ENCODE measurements at places on chromosomes 3 and 15.

DNA sequence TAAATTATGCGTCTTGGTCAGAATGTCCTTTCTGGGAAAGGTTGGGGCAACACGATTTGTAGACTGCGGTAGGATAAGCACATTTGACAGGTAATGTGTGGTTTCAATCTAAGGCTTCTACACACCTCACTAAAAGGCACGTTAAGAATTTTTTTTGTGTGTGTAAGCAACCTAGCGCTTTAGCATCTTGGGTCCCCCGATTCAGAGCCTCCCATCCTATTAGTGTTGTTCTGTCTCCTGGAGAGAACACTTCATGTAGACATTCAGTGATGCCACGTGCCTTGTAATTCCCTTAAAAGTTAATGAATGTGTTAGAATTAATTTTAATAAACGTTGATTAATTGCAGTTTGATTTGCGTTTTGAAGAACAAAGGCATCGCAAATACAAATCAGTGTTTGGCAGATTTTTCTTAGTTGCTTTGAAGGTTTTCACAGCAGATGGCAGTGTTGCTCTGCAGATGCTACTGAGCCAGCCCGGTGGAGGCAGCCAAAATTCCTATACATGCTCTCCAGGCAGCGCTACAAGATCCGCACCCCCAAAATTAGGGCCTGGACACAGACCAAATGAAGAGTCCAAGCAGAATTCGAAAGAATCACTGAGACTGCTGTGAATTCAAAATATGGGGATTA is 63.5 kb downstream of the OTOL1 start:
- DNase-seq = peak; percentile 78

- DNase-seq = peak; percentile 72
Observed at GRCh38 chr15:84878504-84878903, 6.0 kb upstream of the SLC28A1 start.

- no peak for DNase-seq
Observed at GRCh38 chr3:146148468-146148931, 12.5 kb downstream of the PLOD2 start.

- no peak for DNase-seq
Observed at GRCh38 chr3:21621181-21621651, 129.8 kb downstream of the ZNF385D start.

DNA sequence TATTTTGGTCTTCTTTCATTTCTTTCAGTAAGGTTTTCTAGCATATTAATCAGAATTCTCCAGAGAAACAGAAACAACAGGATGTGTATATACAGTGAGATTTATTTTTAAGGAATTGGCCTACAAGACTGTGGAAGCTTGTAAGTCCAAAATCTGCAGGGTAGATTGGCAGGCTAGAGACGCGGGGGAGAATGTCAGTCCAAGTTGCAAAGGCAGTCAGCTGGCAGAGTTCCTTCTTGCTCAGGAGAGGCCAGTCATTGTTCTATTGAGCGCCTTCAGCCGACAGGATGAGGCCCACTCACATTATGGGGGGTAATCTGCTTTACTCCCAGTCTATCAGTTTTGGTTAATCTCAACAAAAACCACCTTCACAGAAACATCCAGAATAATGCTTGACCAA is 133.4 kb upstream of the UBE3A start:
- DNase-seq = no peak

GRCh38 chr15:72315706-72316370 is 4.1 kb downstream of the CELF6 start:
- no peak for DNase-seq

GRCh38 chr15:61035311-61035710 is 193.8 kb downstream of the RORA start:
- DNase-seq = no peak

DNA sequence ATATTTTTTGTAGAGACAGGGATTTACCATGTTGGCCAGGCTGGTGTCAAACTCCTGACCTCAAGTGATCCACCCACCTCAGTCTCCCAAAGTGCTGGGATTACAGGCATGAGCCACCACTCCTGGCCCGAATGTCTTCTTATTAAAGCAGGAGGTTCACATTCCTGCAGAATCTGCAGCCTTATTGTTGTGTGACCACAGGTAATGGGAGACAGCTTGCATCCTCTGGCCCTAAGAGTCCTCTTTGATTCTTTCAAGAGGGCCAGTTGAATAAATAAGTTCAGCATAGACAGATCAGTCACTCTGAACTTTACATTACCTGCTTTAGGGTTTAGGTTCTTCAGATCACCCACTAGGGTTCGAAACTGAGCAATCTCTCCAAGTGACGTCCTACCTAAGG is 172.9 kb upstream of the TOPAZ1 start:
- no peak for DNase-seq

GRCh38 chr3:194496217-194496919 is 9.6 kb upstream of the ATP13A3 start:
- DNase-seq = no peak

DNA sequence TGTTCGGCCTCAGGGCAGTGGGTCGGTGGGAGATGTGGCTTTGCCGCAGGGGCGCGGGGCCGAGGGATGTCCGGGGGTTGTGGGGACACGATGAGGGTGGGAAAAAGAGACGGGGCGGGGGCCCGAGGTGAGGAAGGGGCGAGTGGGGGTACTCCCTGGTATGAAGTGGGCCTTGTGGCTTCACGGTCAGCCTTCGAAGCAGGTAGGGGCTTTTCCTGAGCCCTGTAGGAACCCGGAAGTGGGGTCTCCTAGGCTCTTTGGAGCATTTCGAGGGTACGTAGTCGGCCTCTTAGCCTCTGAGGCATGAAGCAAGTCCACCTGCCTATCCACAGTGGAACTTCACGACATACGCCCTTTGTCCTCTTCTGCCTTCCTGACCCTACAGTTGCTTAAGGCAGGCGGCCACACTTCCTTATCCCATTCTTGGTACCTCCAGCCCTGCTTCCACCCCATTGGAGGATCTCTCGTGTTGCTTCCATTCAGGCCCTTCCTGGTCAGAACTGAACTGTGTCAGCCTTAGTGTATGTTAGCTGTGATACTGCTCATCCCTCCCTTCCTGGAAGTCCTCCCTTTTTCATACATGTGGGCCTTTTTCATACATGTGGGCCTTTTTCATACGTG is 389 bp downstream of the ARPC4 start:
- peak; percentile 23 for DNase-seq

DNA sequence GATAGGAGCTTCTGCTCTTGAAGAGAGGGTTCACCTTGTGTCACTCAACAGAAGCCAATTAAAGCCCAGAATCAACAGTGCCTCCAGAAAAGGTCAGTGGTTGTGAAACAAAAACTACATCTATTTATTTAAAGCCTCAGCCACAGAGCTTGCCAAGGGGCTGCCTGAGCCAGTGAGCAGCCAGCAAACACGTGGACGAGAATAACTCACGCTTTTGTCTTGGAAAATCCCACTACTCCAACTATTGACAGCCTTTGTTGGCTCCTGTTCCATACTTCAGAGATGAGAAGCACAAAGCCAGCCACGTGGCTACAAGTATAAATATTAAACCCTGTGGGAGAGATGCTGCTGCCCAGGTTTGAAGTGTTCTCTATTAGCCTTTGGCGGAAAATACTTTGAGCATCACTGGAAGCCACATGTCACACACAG is 10.3 kb downstream of the GPR156 start:
- DNase-seq = no peak

DNA sequence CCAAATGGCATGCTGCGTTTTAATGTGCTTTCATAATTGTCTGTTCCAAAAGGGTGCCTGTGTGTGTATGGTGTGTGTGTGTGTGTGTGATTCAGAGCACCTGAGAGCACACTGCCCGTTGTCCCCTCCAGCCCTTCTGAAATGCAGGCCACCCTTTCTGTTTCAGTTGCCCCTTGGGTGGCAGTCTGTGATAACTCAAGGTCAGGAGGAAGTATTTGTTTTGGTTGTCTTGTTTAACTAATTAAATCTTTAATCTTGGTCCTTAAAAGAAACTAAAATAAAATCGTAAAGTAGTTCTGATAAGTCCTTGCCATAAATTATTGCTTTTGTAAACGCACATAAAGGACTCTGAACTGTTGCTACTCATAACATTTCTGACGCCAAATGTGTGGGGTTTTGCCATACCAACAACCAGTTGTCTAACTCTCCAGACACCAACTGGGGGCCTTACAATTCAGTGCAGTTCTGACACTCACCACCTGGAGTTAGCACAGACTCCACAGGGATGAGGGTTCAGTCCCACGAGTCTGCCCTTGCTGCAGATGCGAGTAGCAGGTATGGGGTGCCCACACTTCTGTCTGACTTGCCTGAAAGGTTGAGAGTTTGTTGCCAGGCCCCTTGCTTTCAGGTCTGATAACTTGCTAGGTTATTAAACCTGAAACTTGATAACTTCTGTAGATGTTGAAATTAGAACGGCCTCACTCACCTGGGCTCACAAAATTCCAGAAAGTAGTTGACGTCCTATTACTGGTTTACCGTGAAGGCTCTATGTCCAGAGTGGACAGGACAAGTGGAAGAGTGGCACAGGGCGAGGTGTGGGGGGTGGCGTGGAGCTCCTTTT is 157.3 kb downstream of the IGF1R start:
- DNase-seq = no peak
